ENCODE measurements at places on chromosomes 2 and 18. TPM values are rescaled to one million over a fixed set of nuclear protein-coding genes. Genes with fewer than 3 reads are reported as not detected.

LBX2 gene
- not detected for total RNA-seq

SERPINB12 gene
- 0.96 TPM for total RNA-seq

MYO5B gene
- 7.0 TPM for total RNA-seq

SCYGR8 gene
- total RNA-seq, result not detected

SP5 gene
- 3.9 TPM for total RNA-seq

IWS1 gene
- total RNA-seq, result 23.4 TPM

CYBRD1 gene
- total RNA-seq, result 289 TPM

CRACDL gene
- 1.9 TPM for total RNA-seq

SCN9A gene
- total RNA-seq, result 8.2 TPM

RUFY4 gene
- 13.7 TPM for total RNA-seq

CEBPZ gene
- total RNA-seq, result 40.9 TPM

Measured in umbilical cord (tissue), 2 donors.